ENCODE measurements at places on chromosomes 5 and 9.
A peak's percentile ranks its signal among the peaks of the same experiment; 100 is the strongest.

GRCh38 chr5:74534397-74535129, 106.0 kb downstream of the ENC1 start:
- no peak for DNase-seq

DNA sequence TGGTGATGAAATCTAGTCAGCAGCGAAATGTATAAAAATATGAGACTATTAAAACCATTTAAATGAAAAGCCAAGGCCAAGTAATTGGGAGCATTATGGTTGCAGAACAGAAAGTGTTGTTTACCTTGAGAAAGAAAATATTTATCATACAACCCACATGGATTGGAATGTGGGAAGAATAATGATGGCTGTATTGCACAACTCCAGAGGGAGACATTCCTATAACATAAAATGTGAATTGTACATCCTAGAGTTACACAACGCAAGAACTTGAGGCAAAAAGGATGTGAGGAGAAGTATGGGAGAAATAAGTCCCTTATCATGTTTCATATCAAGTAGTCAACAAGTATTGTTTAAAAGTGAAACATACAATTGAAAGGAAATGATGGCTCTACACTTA, 1014.0 kb upstream of the SEMA6A start:
- no peak for DNase-seq

GRCh38 chr5:181052672-181053487, 12.8 kb downstream of the BTNL9 start:
- DNase-seq: no peak

DNA sequence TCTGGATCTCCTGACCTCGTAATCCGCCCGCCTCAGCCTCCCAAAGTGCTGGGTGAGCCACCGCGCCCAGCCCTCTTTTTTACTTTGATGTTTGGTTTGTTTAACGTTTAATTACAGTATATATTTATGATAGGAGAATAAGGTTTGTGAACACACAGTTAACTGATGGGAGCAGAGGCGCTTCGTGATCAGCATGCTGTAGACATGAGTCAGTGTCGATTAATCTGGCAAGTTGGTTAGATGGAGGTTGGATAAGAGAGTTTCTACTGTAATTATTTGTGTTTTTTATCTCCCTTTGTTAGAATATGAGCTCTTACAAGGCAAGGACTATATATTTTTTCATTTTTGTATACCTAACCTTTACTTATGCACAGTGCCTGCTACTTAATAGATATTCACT, 14.3 kb downstream of the ATG10 start:
- DNase-seq: no peak

DNA sequence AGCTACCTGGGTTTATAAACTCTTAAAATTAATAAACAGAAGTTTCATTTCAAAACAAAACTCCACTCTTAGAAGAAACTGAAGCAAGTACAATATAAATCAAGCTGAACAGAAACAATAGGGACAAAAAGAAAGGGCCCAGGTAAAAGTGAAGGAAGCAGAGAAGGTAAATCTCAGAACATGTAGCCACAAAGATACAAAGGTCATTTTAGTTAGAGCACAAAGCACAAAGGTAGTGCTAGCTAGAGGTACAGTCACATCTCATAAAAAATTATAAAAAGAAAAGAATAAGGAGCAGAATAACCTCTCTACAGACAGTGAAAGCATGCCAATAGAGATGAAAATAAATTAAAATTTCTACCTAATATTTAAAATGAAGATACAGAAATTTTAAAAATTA, 90.4 kb upstream of the C5orf63 start:
- DNase-seq: no peak

DNA sequence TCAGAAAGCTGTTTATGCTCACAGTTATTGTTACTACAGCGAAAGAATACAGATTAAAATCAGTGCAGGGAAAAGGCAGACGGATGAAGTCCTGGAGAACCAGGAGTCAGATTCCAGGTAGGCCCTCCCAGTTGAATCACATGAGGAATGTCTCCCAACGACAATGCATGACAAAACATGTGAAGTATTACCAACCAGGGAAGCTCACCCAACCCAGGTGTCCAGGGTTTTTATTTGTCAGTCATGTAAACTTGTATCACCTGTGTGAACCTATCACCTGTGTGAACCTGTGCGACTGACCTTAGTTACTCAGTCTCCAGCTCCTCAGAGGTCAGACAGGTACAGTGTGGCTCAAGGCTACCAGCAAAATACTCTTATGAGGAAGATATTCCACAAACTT, 63.9 kb downstream of the KIAA1958 start:
- no peak for DNase-seq

DNA sequence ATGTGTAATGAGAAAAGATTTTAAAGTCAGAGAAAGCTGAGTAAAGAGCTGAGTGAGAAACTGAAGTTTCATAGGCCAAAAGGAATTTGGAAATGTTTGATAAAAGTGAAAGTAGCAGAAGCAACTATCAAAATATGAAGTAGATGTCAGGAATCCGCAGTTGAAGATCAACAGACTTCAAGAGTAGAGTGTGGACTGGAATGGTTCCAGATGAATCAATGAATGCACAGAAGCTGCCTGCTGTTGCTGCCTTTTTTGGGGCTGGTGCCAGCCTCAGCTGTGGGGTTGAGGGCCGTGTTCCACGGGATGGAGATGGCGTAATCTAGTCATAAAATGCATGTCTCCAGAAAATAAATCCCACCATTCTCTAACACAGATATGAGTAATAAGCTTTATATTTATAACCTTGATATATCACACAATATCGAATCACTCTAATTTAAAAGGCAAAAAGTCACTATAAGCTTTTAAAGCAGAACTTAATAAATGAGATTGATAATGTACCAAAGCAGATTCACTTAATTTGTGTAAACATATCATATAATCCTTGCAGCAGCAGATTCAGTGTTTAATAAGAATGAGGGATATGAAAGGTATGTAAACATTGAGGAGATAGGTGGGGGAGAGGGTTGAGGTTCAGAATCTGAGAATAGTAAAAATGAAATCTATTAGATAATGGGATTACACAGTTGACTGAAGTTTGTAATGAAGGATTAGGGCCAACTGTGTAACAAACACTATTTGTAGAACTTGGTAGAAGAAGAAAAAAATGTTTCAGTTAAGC, 652.3 kb upstream of the FTMT start:
- no peak for DNase-seq

DNA sequence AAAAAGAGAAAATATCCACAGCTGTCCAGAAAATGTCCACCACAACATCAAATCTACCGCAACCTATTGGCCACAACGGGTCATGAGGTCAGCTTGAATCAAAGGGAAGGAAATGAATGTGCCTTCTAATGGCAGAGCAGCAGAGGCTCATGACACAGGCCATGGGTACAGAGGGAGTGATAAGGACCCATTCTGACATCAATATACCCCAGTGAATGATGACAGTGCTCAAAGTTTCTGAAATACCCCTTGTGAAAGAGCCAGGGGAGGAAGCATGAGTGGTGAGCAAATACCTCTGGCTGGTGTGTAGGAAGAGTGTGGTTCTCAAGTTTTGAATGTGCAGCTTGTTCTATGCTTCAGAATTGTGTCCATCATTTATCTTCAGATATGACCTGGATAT, 348.2 kb downstream of the IRX1 start:
- DNase-seq: no peak

DNA sequence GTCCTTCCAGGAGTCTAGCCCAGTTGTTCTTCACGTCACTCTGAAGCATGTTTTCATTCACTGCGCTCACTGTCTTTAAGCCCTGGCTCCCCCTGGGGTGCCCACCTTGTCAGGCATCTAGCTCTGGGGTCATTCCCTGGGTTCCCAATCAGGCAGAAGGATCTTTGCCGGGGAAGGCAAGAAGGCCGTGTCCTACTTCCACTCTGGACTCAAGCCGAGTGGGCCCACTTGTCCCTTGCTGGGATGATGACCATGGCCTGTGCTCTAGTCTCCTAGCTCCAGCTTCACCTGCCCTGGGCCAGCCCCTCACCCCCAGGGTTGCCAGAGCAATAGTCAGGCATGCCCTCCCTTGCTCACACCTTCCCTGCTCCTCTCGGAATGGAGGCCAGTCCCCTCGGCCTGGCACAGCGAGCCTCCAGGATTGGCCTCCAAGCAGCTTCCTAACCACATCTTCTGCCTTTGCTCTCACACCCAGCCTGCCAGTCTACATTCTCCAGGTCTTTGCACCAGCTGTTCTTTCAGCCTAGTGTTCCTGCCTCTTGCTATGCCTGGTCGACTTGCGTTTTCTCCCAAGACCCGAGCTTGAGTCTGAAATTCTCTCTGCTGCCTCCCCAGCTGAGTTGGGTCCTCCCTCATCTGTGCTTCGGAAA, 32.2 kb upstream of the PSD2 start:
- DNase-seq: no peak

DNA sequence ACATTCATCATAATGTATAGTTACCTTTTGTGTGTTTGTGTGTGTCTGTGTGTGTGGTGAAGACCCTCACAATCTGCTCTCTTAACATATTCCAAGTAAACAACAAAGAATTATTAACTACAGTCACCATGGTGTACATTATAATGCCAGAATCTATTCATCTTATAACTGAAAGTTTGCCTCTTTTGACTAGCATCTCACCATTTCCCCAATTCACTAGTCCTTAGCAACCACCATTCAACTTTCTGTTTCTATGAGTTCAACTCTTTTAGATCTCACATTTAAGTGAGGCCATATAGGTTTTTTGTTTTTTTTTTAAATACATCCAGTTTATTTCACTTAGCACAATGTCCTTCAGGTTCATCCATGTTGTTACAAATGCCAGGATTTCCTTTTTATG, 83.6 kb downstream of the SMC2 start:
- no peak for DNase-seq

- DNase-seq: no peak
Measured at GRCh38 chr9:34512131-34513078, 10.4 kb downstream of the ENHO start.

- DNase-seq: no peak
Measured at GRCh38 chr5:53480416-53481158, at the start of gene FST. TSS of gene FST (plus strand) at chr5:53480629. CDS start at chr5:53480792, 163 bp downstream.

- DNase-seq: no peak
Measured at GRCh38 chr5:57383093-57383861, 99.3 kb downstream of the ACTBL2 start.

- DNase-seq: no peak
Measured at GRCh38 chr5:154238776-154239481, 48.4 kb downstream of the GALNT10 start.

DNA sequence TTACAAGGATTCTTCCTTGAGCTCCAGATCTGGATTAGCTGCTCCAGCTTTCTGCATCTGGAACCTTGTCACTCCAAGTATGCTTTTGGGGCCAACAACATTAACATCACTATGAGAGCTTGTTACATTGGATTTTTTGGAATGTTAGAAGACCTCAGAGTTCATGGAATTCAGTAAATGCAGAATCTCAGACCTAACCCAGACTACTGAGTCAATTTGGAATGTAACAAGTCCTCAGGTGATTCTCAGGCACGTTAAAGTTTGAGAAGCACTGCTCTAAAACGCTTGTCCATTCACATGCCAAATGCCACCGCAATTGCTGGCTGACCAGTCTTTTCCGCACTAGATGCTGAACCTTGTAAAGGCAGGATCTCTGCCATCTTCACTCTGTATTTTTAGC, 251.4 kb upstream of the TRIM32 start:
- DNase-seq: no peak

DNA sequence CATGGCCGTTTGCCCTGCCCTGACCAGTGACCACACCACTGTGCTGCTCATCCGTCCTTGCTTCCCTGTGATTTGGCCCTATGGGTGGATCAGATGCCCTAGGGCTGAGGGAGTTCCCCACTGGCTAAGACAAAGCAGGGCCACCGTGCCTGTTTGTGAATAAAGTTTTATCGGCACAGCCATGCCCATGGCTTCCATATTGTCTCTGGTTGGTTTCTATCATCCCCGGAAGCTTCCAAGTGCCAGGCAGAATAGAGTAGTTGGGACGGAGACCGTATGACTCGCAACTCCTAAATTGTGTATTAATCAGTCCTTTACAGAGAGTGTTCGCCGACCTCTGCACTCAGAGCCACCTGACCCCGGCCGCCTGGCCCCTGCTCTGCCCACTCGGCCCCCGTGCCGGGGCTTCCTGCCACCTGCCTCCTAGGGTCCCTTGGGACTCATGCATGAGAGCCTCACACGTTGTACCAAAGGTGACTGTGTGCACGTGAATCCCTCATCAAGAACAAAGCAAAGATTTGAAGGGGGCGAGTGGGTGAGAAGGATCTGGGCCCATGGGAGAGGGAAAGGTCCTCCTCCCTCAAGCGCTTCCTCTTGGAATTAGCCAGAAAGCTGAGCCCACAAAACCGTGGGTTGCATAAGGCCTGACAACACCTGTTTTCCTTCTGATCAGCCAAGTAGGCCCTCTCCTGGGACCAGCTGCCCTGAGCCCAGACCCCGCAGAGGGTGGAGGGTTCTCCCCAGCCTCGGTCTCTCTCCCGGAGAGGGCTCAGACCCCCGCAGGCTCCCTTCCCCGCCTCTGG, 11.7 kb upstream of the FCN2 start:
- no peak for DNase-seq

DNA sequence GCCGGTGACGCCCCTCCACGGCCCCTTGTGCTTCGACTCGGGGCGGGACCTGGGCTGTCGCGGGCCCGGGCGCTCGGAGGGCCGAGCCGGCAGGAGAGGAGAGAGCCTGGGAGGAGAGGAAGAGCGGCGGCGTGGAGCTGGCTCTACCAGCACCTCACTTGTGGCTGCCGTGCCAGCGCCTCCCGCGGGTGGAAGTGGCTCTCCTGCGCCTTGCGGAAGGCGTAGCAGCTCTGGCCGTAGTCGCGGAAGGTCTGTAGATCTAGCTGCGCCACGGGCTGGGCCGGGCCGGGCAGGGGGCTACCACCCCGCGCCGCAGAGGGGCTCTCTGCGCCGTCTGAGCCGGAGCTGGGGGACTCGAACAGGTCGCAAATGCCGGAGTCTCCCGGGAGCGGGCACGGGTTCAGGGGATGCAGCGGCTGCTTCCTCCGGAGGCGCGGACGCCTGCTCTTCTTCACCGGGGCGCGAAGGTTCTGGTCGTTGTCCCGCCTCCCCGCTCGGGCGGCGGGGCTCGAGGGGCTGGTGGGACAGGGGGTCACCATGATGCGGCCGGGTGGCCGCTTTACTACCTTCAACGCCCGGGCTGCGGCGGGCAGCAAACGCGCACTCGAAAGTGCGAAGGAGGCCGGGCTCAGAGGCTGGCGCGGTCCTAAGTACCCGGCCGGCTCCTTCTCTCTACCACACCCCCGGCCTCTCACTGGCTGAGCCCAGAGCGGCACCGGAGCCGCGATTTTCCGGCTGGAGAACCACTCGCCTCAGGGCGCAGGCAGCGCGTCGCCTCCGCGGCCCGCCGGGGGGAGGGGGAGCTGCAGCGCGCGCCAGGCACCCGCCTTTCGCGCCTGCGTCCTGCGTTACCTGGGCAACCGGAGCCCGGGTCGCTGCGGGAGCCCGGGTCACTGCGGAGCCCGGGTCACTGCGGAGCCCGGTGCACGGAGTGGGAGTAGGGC, at the start of gene CCNO:
TSS of gene CCNO (minus strand) at position 624 of the 944 bp plus-strand sequence. CDS start at position 539, 85 bp downstream.
- peak; percentile 39 for DNase-seq

DNA sequence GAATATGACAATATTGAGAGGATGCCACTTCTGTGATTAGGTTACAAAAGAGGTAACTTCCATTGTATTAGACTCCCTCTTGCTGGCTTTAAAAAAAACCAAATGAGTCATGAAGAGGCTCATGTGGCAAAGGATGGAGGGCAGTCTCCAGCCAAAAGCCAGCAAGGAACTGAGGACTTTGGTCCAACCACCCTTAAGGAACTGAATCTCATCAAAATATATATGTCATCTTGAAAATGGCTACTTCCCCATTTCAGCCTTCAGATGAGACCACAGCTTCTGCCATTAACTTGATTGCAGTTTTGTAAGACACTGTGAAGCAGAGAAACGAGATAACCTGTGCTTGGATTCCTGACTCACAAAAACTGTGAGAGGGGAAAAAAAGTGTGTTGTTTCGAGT, 15.5 kb upstream of the TRIM32 start:
- DNase-seq: no peak

- no peak for DNase-seq
Measured at GRCh38 chr5:138274189-138274853, at the start of gene GFRA3. TSS of gene GFRA3 (minus strand) at chr5:138274621. CDS start at chr5:138274424, 197 bp downstream.

Measured in inflammatory macrophage treated with lipopolysaccharide for 1 hour (primary cell).